ENCODE measurements at places on chromosomes 3 and 15.

GRCh38 chr3:78176869-78177268 is 1137.0 kb downstream of the ROBO2 start:
- DNase-seq: no peak

- no peak for DNase-seq
These were observed 5.9 kb downstream of the ANKRD63 start for GRCh38 chr15:40276927-40277326.

GRCh38 chr15:92306663-92307062 is 87.0 kb upstream of the ST8SIA2 start:
- peak; percentile 3 for DNase-seq

- no peak for DNase-seq
These were observed 23.2 kb downstream of the DCP1A start for GRCh38 chr3:53324105-53324504.

DNA sequence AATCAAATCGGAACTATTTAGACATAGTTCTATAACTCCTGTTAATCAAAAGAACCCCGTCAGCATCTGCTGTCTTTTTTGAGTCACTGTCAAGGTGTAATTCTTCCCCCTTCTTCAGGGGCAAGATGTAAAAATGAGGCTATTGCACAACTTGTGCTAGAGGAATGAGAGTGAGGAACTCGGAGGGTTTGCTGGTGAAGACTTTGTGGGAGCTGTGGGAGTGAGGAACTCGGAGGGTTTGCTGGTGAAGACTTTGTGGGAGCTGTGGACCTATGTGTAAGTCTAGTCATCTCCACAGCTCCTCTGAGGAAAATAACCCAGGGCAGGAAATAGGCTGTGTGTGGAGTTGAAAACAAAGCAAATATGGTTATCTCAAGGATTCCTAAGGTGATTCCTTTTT is 2.5 kb upstream of the CERS3 start:
- no peak for DNase-seq

GRCh38 chr3:193872265-193872753 is 263.6 kb upstream of the HES1 start:
- no peak for DNase-seq

GRCh38 chr3:150365132-150365604 is 42.9 kb upstream of the TSC22D2 start:
- no peak for DNase-seq
